Breast epithelium (tissue), 4 donors: ENCODE measurements at places on chromosomes 6 and 20. TPM values are rescaled to one million over a fixed set of nuclear protein-coding genes. Genes with fewer than 3 reads are reported as not detected.

DNA sequence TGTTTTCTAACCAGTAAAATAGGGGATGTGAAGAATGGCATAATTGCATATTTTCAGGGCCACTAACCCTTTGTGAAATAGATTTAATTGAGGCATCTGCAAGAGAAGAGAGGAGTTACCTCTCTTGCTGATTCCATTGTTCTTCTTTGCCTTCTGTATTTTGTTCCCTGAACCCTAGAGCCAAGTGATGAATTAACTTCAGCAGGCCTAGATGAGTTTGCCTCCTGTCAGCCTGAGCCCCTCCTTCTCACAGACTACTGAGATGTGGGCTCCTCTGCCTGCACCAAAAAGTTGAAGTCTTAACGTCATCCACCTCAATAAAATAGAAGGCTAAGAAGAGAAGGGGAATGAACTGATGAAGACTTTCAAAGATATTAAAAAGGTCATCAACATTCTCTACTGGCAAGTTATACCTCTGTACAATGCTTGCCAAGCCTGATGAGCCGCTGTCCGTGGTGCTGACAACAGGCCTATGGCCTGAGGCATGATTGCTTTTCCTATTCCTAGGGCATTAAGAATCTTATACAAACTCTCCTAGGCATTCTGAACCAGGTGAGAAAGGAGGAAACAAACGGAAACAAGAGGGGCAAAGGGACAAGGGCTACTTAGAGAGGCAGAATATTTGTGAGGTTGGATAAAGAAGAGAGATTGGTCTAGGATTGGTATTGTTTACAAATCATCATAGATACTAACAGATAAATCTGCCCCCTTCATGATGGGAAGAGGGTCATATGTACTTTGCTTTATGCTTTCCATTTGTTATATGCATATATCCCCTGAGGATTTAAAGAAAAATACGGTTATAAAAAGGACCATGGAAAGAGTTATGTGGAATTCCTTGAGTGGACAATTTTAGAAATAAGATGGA is 46.8 kb downstream of the CD24 start:
- no peak for DNase-seq

Gene TMC2
- total RNA-seq, result 0.33 TPM

Gene ZNF334
- total RNA-seq, result 0.96 TPM

GRCh38 chr20:37480919-37481318 is 40.1 kb upstream of the NNAT start:
- DNase-seq, result no peak

DNA sequence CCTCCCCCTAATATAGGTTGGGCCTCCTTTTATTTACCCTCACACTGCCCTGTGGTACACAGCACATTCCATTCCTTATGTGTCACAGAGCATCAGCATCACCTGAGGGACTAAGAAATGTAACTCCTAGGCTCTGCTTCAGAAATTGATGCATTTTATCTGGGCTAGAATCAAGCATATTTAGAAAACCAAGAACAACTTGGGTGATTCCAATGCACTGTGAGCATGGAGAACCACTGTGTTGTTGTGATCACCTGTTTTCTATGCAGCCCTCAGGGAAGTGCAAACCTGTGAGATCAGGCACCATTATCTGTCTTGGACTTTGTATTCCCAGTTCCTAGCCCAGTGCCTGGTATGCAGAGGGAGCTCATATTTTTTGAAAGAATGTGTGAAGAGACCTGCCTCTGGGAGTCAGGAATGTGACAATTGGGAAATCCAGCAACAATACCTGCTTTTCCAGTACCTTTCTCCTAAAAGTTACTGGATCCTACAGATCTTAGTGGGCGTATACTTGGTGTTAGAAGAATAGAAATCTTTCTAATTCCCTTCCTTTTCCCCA is 7.0 kb downstream of the KAT14 start:
- no peak for DNase-seq

Gene FAM83D
- total RNA-seq, result 0.64 TPM

- DNase-seq, result no peak
Measured at GRCh38 chr6:1821513-1822183, 211.9 kb downstream of the FOXC1 start.
